CD4-positive, alpha-beta T cell treated with Interleukin-12 subunit alpha and Interleukin-12 subunit beta, for 1 hour (primary cell): ENCODE measurements at places on chromosomes 1 and 21.

- peak; percentile 36 for DNase-seq
These were observed 1.1 kb downstream of the COL9A2 start for GRCh38 chr1:40315795-40316594.

DNA sequence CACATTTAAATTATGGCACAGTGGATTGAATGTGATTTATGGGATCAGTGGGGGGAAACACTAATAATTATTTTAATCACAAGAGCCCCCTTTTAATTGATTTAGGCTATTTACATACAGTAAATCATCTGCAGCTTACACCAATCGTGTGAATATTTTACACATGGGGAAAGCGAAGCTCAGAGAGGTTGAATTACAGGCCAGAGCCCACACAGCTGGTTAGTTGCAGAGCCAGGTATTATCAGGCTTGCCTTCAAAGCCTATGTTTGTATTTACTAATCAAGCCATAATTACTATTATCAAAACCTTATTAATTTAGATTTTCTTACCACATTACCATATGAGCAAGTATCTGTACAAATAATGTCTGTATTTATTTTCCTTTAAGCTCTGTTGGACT, 749 bp downstream of the SDCCAG8 start:
- DNase-seq: no peak

DNA sequence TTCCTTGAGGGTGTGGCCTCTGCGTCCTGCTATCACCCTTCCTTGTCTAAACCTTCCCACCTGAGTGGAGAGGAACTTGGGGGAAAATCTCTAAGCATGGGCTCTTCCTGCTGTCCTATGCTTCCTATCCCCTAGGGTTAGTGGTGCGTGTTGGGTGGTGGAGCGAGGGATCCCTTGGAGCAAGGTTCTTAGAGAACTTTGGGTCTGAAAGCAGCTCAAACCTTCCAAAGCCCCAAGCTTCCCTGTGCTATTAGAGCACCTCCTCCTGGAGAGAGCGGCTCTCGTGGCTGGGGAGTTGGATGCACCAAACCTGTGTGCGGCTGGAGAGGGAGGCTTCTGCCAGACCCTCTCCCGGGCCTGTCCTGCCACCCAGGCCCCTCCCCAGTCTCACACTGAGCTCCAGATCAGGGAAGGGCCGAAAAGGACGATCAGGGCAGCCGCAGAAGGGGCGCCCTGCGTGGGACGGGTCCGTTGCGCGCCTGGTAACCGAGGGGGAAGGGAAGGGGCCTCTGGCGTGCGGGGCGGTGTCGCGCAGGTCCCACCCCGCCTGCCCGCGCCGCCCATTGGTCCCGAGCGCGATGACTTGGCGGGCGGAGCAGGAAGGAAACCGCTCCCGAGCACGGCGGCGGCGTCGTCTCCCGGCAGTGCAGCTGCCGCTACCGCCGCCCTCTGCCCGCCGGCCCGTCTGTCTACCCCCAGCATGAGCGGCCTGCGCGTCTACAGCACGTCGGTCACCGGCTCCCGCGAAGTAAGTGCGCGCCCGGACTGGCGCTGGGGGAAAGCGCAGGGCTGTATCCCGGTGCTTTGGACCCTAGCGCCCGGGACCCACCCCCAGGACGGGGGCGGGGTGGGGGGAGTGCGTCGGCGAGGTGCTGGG, at the start of gene SH3BGRL3:
SH3BGRL3 (plus strand) TSS at position 631 of the 877 bp plus-strand sequence; CDS start at position 701, 70 bp downstream.
- DNase-seq: peak; percentile 87

GRCh38 chr1:89286549-89287180, 14.0 kb upstream of the GBP5 start:
- peak; percentile 48 for DNase-seq

DNA sequence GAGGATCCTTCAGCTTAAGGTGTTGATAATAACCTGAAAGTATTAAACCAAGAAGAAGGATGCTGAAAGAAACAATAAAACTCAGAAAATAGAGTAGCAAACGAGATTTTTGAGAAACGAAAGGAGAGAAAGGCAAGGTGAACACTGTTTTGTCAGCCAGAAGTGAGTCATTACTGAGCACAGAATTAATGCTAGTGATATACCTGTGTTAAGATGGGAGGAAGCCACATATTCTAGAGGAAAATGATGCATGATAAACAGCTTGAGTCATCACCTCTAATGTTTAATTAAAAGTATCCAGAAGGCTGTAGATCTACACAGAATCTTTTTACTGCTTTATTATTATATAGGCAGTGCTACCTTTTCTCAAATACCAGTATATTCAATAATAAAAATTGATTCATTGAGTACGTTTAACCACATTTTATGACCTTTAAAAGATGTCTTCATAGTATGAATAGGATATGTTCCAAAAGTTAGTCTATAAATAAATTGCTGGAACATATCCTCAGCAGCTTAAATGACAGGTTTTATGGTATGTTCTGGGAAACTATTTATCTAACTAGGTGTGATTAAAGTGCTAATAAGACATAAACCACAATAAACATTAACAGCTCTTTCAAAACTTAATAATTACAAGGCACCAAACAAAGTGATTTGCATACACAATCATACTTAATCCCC, 10.3 kb downstream of the SH3GLB1 start:
- DNase-seq: peak; percentile 5

GRCh38 chr1:64608005-64608650, 136.7 kb upstream of the RAVER2 start:
- no peak for DNase-seq

DNA sequence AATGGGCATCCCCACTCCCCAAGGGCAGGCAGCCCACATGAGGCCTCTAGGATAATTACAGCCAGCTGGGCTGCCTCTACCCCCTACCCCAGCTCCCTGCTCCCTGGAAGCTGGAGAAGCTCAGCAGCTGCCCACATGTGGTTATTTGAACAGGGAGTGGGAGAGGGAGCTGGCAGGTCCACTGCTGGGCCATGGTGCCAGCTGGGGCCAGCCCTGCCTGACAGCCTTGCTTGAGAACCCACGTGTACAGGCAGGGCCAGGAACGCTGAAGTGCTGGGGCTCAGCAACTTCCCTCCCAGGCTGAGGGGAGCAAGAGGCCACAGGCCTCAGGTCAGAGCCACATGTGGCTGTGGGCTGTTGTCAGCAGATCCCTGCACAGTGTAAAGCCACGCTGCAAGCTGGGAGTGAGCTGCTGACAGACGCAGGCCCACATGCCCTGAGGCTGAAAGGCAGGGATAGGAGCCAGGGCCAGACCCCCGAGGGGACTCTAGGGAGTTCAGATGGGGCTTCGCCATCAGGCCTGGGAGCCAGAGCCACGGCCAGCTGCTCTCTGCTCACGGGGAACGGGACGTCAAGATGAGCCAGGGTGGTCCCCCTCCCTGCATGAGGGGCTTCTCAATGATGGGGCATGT, 129.0 kb downstream of the SYF2 start:
- no peak for DNase-seq

- DNase-seq: no peak
These were observed 15.1 kb upstream of the MX2 start for GRCh38 chr21:41346758-41347157.

GRCh38 chr1:196680107-196680506, 28.3 kb downstream of the CFH start:
- no peak for DNase-seq

- DNase-seq: peak; percentile 41
These were observed 165.9 kb downstream of the SDCCAG8 start for GRCh38 chr1:243421784-243422183.

DNA sequence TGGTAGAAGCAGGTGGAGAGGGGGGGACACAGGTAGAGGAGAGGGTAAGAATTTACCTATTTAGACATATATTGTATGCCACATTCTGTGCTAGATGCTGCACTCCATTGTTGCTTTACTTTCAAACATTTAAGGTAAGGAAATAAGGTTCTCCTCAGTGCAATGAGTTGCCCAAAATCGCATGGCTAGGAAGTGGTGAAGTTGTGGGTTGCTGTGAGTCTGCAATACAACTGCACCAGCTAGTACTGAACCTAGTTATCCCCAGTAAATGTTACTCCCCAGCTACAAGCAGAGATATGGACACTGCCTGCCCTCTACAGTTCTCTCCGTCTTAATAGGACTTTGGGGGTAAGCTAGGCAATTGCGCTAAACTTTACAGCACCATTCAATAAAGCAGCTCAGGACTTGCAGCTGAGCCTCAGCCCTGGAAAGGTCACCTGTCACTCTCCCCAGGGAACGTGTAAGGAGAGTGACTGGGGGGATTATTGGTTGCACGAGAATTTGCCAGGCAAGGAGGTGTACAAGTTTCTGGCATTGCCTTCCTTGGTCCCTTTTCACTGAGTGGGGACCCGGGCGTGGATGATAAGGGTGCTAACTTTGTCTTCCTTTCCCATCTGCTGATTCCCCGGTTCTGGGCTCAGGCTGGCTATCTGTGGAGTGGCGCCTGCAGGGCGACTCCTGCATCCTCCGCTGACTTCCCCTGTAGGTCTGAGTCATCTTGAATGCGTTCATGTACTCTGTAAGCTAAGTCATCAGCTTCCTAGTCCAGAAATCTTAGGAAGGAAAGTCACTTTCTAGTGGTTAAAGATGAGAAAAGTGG, 71.3 kb upstream of the CNTN2 start:
- DNase-seq: no peak

GRCh38 chr1:182083851-182084486, 22.5 kb upstream of the ZNF648 start:
- DNase-seq: no peak
